AG20443 (cell line): ENCODE measurements at places on chromosomes 13 and 19.

- peak; percentile 39 for DNase-seq
Measured at GRCh38 chr19:45234089-45234869, 10.9 kb downstream of the EXOC3L2 start.

DNA sequence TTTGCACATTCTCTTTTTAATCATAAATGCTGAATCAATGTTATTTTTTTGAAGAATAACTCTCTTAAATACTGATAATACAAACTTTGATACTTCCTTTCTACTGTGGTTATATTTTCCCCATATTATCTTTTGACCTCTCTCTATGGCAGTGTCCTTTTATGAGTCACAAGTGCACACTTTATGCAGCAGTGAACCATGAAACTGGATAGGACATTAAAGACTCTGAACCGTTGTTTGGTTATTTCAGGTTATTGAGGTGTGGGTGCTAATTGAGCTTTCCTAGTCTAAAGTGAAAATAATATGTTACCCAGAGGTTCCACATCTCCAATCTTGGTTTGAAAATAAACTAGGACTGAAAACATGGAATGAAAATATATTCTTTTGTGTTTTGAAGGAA lies 71.4 kb downstream of the DGKH start:
- DNase-seq, result no peak

DNA sequence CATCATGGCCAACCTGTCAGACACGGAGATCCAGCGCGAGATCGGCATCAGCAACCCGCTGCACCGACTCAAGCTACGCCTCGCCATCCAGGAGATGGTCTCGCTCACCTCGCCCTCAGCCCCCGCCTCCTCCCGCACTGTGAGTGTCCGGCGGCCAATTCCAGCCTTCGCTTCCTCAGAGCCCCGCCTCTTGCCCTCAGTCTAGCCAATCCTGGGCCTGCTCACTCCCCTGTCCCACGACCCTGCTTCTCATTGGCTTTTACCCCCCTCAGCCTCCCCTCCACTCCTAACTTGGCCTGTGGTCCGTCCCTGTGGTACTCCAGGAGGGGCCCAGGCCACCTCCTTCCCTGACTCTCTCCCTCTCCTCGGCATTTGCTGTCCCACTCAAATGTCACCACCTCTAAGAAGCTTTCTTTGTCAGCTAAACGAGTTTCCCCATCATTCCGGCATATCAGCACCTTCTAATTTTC lies 12.3 kb downstream of the HRC start:
- peak; percentile 96 for DNase-seq

GRCh38 chr19:48806818-48807589 lies 3.8 kb downstream of the BCAT2 start:
- no peak for DNase-seq

DNA sequence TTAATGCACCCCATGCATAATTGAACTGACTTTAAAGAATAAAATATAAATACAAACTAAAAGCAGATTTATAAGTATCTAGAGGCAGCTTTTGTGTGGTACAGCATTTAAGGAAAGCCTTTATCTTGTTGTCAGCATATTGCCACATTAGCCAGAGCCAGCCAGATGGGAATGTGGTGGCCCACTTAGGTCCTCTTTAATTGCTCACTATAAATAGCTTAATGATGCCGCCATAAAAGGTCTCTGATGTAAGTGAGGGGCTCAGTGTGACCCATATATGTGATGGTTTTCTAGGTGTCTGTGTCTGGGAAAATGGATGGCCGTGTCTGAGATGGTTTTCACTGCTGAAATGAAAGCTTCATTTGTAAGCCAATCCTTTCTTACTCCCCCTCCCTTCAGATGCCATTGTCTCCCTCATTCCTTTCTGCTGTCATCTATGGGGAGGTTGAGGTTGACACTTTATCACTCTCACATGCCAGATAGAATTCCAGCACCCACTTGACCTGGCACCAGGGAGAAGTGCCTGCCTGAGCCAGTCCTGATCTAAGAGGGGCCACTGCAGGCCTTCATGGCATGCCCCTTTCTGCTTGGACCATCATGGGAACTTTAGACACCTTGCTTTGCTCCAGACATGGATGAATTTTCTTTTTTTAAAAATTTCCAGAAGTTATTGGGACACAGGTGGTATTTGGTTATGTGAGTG lies 135.3 kb downstream of the MTUS2 start:
- DNase-seq, result no peak

DNA sequence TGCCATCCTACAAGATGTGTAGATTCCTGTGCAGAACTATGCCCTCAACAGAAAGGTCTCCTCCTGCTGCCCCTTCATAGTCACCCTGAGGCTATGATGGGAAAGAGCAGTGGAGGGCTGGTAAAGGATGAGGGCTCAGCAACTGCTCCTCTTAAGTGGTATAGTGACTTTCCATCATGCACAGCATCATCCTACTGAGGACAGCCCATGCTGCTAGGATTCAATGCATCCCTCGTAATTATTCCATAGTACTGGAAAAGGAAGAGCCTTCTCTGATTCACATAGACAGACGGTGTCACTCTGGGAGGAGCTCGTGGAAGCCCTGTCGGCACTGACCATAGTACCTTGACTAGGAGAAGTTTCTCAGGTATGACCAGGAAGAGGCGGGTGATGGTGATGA lies 47.6 kb upstream of the IRS2 start:
- DNase-seq, result no peak
